ENCODE measurements at places on chromosomes 1 and 21.

GRCh38 chr1:224132901-224133300, 19.0 kb downstream of the FBXO28 start:
- no peak for DNase-seq

DNA sequence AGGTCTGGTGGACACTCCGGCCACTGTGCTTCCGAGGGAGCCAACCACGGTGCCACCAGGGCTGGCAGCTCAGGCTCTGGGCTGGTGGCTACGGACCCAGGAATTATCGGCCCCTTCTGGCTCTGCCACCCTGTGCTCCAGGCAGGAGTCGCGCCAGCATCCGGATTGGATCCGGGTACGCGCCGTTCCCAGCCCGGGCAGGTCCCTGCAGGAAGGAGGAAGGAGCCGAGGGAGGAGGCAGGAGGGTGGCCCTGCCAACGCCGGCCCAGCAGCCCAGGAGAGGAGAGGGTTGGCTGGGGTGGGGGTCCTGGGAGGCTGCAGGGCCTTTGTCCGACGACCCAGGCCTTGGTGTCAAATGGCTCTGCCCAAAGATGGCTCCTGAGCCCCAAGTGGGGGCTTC, 160.5 kb downstream of the CASZ1 start:
- DNase-seq, result no peak

GRCh38 chr1:201982082-201982622, 296 bp upstream of the RNPEP start:
- DNase-seq, result peak; percentile 69

GRCh38 chr1:225596736-225597135, 56.2 kb downstream of the ENAH start:
- no peak for DNase-seq

DNA sequence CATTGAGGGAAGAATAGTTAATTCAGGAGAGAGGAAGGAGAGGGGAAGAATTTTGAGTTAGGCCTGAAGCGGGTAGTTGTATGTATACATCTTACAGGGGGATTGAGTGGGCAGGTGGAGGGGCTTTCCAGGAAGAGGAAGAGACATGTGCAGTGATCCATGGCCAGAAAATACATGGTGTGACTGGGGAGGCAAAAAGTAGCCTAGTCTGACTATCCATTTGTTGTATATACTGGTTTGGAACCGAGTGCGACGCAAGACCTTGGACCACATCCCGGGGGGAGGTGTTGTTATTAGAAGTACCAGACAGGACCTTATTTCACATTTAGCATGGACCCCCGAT, 158.3 kb downstream of the SDCCAG8 start:
- DNase-seq, result no peak

GRCh38 chr1:206579747-206580437, 32.4 kb downstream of the EIF2D start:
- peak; percentile 71 for DNase-seq

DNA sequence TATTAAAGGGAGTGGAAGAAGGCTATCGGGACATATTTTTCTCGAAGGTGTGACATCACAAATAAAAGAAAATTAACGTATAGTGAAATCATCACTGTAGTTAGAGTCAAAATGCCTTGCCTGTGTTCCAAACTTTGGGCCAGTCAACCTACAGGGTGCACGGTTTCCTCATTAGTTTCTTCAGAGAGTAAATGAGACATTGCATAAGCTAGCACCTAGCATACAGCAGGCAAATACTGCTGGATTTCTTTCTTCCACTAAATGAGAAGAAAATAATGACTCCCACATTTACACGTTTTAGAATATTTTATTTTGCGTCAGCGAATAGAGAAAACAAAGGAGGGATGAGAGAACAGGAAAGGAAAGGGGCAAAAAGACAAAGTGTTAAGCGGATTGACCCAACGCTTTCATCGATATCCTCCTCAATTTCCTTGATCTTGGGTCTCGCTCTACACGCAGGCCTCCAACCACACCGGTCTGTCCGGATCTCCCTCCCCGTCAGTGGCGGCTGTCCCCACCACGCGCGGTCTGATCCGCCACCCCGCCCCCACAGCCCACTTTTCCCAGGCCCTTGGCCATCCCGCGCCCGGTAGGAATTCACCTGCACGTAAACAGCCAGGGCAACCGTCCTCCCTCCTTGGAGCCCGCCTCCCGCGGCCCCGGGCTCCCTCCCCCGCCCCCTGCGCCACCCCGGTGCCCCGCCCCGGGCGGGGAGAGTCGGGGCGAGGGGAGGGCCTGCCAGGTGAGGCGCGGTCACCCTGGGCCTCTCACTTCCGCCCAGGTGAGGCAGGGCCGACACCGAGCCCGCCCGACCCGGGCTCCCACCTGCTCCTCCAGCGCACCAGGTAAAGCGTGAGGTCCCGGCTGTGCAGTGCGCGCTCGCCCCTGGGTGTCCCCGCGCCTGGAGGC, at the start of gene PATJ:
PATJ (plus strand) TSS at position 770 of the 909 bp plus-strand sequence. CDS start 20,413 bp downstream, outside the sequence.
- peak; percentile 69 for DNase-seq

GRCh38 chr1:95778217-95778616, 544.2 kb downstream of the RWDD3 start:
- no peak for DNase-seq

GRCh38 chr1:203686091-203686632, 59.5 kb downstream of the ATP2B4 start:
- DNase-seq, result no peak

DNA sequence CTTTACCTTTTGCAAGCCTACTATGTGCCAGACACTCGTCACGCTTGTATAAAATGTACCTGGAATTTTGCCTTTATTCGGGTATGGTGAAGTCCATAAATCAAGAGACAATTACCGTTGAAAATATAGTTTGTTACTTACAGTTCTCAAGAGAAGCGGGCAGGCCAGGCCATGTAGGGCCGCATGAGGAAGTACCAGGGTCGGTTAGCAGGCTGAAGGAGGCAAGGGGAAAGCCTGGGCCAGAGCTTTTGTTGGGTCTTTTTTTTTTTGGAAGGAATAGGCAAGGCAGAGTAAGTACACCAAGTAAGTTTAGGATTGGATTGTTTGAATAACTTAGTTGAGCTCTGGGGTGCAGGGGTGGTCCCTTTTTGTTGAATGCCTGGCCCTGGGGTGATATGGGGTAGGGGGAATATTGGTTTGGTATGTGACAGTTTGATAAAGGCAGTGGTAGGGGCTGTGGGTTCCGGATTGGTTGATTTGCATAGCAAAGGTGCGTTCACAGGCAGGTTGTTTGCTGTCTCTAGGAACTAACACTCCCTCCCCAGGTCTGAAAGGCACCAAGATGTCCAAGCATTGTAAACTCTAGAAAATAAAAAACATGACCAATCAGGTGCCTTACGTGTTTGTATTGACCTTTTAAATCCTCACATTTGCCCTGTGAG, 80.7 kb downstream of the KAZN start:
- no peak for DNase-seq

DNA sequence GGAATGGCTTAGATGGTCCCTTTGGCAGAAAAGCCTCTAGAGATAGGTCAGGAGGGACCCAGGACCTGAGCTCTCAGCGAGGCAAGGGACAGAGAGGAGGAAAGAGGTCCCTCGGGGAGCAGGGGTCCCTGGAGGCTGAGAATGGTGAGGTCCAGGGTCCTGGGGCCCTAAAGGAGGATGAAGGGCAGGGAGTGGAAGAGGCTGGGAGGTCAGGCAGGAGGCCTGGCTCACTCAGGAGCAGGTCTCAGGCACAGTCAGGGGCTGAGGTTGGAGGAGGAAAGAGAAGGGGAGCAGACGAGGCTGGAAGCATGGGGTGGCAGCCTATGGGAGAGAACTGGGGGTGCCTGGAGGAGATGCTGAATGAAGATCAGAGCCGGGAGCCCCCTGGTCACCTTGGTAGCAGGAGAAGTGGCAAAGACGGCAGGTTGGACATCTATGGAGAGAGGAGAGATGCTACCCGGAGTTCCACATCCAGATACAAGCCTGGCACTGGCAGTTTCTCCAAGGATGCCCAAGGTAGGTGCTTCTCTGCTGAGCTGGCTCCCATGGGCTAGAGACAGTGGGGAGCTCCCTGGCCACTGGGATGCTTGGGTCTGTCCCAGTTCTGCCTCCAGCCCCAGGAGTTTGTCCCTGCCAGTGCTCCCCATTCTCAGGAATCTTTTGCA, 22.6 kb downstream of the IGFN1 start:
- no peak for DNase-seq

DNA sequence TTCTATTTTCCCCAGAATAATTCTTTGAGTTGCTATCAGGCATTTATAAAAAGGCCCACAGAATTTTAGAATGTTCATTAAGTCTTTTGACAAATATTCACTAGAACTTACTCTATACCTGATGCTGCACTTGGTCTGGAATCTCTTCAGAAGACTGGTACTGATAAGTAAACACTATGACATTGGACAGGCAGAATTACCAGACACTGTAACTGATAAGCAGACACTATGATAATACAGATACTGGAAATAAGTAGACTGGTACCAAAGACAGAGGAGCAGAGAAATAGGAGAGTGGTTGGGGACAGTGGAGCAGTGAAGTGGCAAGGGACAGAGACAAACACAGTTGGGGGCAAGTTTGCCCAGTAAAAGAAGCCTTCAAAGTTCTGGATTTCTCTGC, 8.2 kb downstream of the DPT start:
- DNase-seq, result no peak

DNA sequence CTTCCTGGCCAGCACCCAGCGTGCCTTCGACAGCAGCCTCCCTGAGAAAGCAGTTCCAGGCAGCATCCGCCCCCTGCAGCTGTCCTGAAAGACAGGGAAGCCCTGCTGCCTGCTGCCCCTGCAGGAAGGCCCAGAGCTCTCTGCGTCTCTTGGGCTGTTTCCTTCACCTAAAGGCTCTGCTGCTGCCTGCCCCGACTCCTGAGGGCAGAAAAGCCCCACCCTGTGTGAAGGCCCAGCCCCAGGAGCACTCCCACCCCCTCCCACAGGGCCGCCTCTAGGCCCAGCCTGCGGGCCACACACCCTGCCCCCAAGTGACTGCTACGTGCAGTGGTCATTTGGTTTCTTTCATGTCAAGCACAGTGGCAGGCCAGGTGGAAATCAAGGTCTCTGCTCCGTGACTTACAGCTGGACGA, 12.4 kb downstream of the RIPK4 start:
- DNase-seq, result no peak

DNA sequence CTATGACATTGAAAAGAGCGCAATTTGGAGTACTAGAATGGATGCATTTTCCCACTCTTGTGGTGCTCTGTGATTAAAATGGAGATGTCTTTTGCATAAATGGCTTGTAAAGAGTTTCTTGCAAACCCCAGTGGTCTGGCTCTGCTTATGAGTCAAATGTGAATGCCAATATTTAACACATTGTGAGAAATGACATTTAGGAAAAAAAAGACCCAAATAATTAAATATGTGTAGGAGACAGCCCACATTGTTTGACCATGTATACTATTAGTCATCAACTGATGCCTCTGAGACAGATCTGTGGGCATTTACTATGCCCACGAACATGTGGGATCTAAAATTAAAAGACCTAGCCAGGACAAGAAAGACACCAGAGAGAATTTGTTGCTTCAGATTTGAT, 22.2 kb upstream of the RUNX1 start:
- DNase-seq, result no peak

- no peak for DNase-seq
These were observed 1357.7 kb downstream of the NCAM2 start for GRCh38 chr21:22355949-22356348.

DNA sequence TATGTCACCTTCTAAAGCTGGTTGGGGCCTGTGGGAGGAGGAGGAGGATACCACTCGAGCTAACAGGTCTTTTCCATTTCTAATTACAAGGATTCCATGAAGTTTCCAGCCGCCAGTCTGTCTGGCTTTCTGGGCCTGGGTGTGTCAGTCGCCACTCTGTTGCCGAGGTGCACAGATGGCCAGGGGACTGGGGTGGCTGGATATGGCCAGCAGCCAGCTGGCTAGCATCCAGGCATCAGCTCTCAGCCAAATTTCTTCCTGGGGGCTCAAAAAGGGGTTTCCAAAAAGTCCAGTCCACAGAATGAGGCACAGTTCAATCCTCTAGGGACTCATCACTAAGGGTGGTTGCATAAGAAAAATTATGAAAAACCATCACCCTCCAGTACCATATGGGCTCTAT, 32.4 kb downstream of the ITPKB start:
- no peak for DNase-seq

DNA sequence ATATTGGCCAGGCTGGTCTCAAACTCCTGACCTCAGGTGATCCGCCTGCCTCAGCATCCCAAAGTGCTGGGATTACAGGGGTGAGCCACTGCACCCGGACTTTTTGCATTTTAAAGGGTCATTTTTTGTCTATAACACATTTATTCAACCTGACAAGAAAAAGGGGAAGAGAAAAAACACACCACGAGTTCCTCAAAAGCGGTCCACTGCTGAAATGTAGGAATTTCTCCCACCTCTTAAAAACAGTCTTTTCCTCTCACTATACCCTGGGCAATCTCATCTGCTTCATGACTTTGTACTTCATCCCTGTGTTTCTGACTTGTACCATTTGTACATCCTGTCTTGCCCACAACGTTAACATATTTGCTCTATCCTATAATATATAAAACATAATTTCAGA, 413.3 kb upstream of the PTBP2 start:
- DNase-seq, result no peak

- no peak for DNase-seq
These were observed 47.2 kb downstream of the KLHDC7A start for GRCh38 chr1:18527921-18528320.

DNA sequence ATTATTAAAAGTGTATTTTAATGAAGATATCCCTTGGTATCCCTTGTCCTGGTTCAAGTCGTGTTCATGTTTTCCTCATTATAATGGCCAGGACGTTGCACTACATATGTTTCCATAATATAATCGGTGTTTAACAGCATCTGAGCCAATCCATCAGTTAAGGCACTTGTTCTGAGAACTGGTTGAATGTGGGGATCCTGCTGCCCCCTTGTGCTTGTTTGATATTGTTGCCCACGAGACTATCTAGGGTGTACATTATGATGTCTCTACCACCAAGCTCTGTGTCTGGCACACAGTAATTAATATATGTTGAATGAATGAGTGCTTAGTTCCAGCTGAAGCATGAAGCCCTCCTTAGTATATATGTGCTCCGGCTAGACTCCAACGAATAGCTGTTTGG, 193.0 kb downstream of the CACNA1E start:
- DNase-seq, result no peak

DNA sequence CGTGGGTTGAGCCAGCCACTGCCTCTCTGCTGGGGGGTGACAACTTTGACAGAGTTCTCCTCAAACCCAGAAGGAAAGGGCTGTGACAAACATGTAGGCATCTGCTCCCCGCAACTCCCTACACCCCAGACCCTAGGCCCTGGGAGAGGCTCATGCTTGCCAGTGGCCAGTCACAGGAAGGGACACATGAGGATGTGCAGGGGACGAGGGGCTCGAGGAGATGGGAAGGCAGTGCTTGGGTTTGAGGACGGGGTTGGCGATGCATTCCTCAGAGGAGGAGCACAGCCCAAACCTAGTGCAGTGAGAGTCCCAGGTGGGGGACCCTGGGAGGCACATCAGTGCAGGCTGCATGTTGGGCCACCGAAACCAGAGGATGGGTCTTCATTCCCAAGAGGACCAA, 62.1 kb downstream of the STUM start:
- DNase-seq, result no peak

GRCh38 chr1:79694241-79694640, 687.7 kb upstream of the ADGRL4 start:
- DNase-seq, result no peak

DNA sequence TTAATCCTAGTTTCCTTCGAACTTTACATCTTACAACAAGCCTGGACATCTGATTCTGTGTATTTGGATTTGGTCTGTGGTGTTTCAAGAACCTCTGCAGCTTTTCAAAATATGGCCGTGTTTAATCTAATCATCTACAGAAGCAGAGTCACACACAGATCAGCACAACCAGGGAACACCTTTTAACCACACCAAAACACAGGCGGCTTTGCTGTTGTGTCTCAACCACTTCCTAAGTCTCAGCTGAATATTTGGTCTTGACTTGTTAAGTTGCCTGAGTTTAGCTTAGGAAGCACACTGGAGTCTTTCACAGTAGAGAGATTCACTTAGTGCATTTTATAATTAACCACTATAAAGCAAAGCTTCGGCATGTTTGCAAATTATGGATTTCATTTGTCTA, 17.1 kb downstream of the ADAMTS5 start:
- DNase-seq, result no peak
